ENCODE measurements at places on chromosomes 11 and 22.

DNA sequence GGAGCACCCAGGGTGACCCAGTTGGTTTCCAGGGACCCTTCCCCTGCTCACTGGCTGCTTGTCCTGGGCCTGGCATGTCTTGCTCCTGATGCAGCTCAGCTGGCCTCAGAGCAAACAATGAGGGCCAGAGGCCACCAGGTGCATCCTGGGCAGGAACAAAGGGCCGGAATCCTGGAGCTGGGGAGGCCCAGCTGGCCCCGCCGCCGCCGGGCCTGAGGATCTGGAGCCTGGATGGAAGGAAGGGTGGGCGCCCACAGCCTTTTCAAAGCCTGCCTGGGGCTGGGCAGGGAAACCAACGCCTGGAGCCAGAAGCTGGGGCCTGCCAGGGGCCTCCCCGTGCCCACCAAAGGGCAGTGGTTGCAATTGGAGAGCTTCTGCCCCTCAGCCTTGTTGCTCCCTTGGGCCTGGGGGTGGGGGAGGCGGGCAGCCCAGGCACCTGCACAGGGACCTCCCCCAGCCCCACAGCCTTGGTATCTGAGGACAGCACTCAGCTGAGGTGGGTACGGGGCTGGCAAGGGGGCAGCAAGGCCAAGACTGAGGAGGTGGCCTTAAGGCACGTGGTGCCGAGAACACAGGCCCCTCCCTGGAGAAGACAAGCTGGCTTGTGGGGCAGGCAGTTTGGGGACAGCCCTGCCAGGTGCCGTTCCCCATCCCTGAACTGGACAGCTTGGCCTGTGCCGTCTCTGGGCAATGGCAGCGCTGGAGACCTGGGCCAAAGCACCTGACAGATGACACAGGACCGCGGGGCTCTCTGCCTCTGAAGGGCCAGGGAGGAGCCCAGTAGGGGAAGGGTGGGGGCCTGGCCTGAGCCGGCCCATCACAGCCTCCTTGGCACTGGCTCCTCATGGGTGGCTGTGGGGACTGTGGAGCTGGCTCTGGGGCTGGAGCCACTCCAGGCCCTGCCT is 7.1 kb upstream of the ADORA2A start:
- no peak for DNase-seq

DNA sequence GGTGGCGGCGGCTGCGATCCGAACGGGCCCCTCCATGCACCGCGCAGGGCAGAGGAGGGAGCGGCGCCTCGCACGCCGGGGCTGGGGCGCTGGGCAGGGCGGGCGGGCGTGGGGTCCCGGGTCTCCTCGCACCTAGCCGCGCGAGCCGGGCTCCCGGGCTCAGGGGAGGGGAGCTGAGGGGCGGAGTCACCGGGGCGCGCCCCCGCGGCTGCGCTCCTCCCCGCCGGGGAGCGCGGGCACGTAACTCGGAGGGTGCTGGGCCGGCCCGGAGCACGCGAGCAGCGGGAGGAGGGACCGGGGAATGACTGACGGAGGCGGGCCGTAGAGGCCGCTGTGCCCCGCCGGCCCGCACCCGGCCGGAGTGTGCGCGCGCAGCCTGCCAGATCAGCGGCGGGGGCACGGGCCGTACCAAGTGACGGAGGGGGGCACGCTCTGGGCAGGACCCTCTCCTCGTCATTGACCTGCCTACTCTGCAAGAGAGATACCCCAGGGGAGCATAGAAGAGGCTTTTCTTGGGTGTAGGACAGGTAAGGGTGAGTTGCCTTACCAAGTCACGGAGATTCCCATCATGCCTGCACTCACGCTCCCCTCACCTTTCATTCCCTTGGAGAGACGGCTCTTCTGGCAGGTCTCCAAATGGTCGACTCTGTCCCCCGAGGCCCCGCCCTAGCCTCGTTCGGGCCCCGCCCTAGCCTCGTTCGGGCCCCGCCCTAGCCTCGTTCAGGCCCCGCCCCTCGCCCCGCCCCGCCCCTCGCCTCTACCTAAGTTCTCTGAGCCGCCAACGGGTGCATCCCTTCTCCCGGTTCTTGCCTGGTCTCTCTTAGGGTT is at the start of gene CDON:
TSS of gene CDON (minus strand) at position 188 of the 828 bp plus-strand sequence. CDS start 39,390 bp downstream, outside the sequence.
- peak; percentile 92 for DNase-seq

DNA sequence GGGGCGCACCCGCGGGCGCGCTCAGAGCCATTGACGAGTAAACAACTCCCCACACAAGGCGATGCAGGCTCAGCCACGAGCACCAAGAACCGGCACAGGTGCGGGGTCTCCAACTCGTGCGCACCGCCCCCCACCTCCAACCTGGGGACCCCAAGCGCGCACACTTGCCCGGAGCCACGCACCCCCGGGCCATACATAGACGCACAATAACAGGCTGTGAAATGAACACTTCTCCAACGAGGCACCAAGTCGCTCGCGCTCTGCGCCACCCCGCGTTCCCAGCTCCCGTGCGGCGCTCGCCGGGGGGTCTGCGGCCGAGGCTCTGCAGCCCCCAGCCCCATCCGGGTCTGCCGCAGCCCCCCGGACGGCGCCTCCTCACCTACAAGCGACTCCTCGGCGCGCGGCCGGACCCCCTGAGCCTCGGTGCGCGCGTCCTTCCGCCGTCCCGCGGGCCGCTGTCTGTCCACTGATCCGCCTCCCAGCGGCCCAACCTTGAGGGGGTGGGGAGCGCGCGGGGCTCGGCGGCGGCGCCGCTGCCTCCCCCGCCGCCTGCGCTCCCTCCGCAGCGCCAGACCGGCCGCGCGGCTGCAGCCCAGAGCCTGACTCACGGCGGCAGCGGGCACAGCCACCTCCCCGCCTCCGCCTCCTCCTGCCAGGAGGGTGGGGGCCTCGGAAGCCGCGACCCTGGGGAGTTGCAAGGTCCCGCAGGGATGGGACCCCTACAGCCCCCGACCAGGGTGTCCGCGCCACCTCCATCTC is 1.6 kb downstream of the IFITM10 start:
- DNase-seq, result peak; percentile 73

DNA sequence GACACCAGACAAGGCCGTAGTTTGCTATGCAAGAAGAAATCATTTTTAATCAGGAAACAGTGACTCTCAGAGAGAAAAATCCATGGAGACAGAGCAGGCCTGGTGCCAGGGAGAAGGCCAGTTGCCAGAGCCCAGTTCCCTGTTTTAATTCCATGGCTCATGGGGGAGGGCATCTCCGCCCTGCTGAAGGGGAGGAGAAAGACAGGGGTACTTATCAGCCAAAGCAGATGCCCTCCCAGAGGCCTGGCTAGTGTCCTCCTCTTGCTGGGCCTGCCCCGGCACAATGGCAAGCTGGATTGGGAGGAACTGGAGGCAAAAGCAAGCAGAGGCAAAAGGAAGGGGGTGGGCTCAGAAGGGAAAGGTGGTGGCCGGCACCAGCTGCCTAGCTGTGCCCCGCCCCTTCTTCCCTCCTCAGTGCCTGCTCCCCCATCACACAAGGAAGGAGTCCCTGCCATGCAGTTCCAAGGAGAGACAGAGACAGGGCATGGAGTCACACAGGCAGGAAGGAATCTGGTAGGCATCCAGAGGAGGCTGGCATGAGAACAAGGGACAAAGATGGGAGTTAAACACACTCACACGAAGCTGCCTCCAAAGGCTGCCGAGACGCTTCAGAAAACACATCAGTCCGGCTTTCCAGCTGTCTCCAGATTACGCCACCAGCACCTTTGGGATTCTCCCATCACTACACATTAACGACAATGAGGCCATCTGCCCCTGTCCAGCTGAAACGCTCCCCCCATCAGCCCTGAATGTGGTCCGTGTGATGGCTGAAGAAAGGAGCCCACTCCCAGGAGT is 591.8 kb downstream of the BUD13 start:
- DNase-seq, result no peak

GRCh38 chr22:41048791-41049717 is 43.3 kb upstream of the EP300 start:
- DNase-seq, result peak; percentile 87

All from adrenal gland (tissue), 19 donors.